Activated naive CD4-positive, alpha-beta T cell treated with Interleukin-2 at 50 U/mL for 16 hours (primary cell): ENCODE measurements at places on chromosomes 5 and 9.

DNA sequence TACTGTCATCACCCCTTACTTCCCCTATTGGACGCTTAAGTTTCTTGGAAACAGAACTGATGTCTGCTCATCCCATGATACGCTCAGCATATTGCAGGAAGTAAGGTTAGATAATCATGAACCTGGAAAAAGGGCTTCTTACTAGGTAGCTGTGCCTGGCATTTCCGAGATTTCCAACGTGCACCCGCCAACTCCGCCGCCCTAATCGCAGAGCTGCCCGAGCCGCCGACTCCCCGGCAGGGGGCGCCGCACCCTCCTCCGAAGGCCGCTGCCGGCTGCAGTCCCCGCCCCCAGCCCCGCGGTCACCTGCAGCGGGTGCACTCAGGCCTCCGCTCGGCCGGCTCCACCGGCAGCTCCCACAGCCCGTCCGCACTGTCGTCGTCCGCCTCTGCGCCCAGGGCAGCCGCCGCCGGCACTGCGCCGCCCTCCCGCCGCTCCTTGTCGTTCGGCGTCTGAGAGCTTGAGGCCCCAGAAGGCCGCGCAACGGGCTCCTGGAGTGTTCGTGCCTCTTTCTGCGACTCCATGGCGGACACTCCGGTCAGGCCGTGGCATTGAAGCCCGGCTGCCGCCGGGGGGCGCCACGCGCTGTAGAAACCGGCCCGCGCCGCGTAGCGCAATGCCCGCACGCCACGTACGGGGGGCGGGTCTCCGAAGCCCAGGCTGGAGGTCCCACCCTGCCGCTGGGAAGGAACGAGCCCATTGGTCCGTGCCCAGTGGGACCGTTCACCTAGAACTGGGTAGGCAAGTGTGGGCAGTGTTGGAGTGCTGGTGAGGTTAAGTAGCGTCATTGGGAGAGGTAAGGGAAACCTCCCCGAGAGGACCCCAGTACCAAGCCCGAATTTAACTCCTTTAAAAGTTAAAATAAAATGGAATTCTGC lies at the start of gene DTWD2:
Gene DTWD2, minus strand, starts transcription at position 560 of the 878 bp plus-strand sequence. Its CDS starts 36 bp downstream, at position 524.
- peak; percentile 93 for DNase-seq

GRCh38 chr5:175689147-175689991 lies 31.5 kb downstream of the HRH2 start:
- DNase-seq, result no peak

DNA sequence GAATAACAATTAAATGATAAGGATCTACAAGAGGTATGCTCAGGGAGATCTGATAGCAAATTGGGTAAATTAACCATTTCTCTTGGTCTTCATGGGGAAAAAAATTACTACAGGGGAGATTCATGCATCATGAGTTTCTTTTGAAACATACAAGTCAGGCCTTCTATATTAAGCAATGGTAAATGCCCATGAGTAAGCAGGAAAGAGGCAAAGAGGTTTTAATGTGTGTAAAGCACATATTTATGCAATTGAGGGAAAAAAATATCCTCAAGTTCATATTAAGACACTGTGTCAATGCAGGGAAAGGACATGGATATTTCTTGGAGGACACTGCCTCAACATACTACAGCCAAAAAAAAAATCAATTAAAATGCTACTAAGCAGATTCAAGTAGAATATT lies 73.4 kb upstream of the NR4A3 start:
- no peak for DNase-seq

DNA sequence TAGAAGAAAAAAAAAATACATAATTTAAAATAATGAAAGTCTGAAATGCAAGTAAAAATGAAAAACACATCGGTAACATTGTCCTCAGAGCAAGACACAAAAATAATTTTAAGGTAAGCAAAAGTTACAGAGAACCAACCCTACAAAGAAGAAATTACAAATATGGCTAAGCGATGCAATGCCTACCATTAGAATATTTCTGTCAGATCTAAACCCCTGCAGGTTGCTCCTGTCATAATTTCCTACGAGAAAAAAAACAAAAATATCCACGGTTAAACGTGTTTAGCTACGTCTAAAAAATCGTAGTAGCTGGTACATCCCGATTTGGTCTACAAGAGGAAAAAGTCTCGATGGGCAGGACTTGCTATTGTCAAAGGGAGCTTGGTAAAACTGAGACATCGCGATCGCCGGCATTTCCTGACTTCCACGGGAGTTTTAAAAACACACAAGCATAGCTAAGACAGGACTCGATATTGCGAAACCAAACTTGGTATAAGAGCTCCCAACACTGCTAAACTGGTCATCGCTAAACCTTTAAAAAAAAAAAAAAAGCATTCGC lies 1.1 kb upstream of the ANXA2R start:
- peak; percentile 25 for DNase-seq

GRCh38 chr5:112870966-112871365 lies 9.9 kb downstream of the SRP19 start:
- no peak for DNase-seq

GRCh38 chr9:124747065-124747464 lies 24.0 kb downstream of the NR6A1 start:
- DNase-seq, result no peak

- no peak for DNase-seq
Measured at GRCh38 chr5:23483090-23483489, 24.3 kb upstream of the PRDM9 start.

- DNase-seq, result no peak
Measured at GRCh38 chr5:140338908-140339307, 7.5 kb downstream of the HBEGF start.

DNA sequence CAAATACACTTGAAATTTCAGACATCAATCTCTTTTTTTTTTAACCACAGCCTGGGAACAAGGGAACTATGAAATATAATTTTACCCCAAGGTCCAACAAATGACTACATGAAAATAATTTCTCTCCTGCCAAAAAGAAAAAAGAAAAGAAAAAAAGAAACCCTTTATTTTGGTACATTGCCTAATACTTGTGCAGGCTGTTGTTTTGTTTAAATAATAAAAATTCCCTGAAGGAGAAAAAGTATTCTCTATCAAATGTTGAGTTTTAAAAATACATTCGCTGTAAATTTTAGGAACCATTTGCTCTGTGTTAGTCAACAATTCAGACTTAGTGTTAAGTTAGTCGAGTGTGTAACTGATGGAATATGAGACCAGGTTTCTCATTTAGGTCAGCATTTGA lies 155.4 kb downstream of the PRDM6 start:
- no peak for DNase-seq

DNA sequence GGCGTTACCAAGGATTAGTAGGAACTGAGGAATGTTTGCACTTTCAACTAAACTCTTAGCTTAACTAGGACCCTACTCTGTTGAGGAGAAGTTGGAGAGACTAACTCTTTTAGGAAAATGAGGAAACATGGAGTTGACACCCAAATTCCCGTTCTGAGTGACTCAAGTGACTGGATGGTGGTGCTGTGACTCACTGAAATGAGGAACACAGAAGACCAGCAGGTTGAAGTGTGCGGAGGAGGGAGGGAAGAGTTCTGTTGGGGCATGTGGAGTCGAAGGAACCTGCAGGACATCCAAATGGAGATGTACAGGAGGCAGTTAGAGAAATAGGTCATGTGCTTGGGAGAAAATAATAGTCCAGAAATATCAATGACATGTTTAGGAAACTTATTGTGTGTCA lies 8.2 kb downstream of the HEXB start:
- DNase-seq, result no peak

DNA sequence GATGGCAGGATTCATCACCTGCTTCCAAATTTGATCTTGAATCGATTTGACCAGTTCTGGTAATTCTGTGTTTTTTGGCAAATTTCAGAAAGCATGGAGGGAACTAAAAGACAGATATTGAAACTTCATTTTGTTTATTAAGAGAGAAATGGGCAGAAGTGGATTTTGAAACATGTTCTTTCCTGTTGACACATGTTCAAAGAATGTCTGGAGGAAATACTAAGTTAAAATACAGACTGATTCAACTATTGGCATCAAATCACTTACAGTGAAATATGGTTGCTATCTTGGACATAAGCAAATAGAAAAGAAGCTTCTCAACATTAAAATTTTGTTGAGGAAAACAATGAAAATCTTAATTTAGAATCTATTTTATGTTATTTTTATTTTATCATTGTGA lies 19.3 kb upstream of the GZMK start:
- no peak for DNase-seq

DNA sequence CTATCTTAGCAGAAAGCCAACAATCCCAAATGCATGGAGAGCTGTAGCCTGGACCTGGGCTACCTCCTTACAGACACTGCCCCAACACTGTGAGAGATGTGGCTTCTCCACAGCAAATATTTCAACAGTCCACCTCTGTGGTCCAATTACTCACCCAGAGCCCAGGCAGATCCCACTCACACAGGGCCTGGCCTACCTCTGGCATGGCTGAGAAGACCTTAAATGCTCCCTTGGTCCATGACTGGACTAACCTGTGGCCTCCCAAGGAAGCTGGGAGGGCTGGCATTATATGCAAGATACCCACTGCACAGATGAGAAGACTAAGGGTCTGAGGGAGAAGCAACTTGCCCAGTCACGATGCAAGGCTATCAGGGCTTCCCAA lies 22.8 kb upstream of the SLC25A51 start:
- no peak for DNase-seq

DNA sequence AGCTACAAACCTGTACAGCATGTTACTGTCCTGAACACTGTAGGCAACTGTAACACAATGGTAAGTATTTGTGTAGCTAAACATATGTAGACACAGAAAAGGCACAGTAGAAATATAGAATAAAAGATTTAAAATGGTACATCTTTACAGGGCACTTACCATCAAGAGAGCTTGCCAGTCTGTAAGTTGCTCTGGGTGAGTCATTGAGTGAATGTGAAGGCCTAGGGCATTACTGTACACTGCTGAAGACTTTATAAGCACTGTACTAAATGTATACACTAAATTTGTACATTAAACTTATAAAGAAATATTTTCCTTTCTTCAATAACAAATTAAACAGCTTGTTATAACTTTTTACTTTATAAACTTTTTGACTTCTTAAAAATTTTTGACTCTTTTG lies 20.5 kb downstream of the ADRB2 start:
- DNase-seq, result no peak

DNA sequence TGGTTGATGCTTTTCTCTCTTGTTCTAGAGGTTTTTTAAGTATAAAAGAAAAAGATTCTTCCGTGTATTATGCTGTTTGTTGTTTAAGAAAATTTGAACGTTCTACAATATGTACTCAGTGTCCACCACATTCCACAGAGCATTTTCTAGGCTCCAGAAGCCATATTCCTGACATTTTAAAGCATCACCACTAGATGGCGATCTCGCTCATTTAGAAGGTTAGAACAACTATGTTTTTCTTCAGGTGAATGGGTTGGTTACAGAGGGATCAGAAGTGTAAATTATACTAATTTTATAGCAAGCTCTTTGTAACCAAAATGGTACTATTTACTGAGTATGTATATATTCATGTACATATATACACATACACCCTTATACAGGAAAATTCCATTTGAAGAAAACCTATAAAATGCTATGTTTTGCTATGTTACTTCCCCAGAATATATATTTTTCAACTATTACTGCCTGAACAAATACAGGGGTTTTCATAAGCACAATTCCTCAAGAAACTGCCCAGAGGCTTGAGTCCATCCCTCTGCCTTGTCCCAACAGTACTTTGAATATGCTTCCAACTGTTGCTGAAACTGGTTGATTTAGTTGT lies 284.3 kb downstream of the CCDC171 start:
- no peak for DNase-seq

DNA sequence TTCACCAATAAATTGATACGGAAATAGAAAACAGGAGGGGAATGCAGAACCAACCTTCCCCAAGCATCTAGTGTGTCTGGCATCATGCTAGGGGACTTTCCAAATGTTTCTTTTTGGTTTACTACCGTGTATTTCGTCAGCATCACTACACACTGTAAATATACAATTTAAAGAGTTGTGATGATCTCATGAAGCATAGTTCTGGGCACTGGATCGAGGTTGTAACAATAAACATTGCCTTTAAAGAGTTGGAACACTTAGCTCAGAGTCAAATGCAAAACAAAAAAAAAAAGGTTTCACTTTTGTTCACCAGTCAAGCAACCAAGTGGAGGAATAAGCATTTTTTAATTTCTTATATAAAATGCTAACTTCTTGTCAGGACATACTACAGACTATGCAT lies 2.9 kb upstream of the SCAI start:
- no peak for DNase-seq

GRCh38 chr9:32698706-32699277 lies 63.3 kb upstream of the TAF1L start:
- DNase-seq, result no peak

- DNase-seq, result no peak
Measured at GRCh38 chr9:130994135-130995085, 14.6 kb upstream of the LAMC3 start.
